ENCODE measurements at places on chromosomes 12 and 14.

- DNase-seq: no peak
Measured at GRCh38 chr12:110545812-110546211, 37.3 kb downstream of the PPTC7 start.

- DNase-seq: no peak
Measured at GRCh38 chr12:130013771-130014484, 110.1 kb upstream of the TMEM132D start.

GRCh38 chr12:123896767-123897166, 75.9 kb downstream of the CCDC92 start:
- DNase-seq: no peak

GRCh38 chr12:2168808-2169207, 116.0 kb downstream of the CACNA1C start:
- DNase-seq: no peak

DNA sequence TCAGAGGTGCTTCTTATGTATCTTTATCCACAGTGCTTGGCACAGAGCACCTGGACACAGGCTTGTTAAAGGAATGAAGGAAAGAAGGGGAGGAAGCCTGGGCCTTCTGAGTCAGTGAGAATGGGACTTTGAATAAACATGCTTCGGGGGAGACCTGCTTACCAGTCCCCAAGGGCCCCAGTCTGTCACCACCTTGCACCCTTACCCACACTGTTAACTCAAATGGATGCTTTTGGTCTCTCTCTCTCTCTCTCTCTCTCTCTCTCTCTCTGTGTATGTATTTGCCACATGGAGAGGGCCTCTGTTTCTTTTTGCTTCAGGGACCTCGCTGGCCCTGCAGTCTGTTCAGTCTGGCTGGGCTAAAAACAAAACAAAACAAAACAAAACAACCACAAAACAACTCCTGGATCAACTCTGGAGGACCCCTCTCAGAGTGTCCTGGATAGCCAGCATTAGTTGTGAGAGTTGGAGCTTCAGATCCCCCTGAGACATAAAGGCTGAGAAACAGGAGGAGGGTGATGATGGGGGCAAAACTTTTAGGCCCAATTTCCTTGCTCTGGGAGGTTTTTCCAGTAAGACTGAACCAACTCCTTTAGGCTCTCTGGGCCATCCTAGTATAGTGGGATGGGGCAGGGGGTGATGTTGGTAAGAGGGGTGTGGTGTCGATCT, 1.9 kb downstream of the KIF5A start:
- no peak for DNase-seq

DNA sequence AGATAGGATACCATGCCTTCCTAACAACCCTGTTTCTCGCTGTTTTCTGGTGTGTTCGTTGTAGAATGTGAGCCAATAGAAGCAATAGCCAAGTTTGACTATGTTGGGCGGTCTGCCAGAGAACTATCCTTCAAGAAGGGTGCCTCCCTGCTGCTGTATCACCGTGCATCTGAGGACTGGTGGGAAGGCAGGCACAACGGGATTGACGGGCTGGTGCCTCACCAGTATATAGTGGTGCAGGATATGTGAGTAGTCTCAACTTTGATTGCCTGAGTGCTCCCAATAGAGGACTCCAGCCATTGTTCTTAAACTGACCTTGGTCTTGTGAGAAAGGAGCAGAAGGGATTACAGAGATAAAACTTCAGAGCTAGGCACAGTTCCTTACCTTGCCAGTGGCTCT, 96.2 kb downstream of the KICS2 start:
- DNase-seq: no peak

- DNase-seq: no peak
Measured at GRCh38 chr12:43291516-43291915, 260.5 kb downstream of the ADAMTS20 start.

DNA sequence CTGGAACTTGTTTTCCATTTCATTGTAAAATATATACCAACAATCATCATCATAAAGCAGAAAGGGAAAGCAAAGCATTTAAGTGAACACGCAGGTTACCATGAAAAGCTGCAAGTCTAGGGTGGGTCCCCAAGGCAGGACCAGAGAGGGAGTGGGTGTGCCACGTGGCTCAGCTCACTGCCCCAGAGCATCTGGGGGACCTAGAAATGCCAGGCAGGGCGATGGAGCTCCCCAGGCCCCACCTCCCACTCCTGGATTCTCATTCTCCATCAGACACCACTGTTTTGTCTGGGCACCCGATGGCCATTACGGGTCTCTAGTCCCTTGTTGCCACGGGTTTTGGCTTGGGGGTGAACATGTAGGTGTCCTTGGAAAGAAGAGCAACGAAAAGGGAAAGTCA, 34.7 kb downstream of the BCL11B start:
- DNase-seq: no peak

DNA sequence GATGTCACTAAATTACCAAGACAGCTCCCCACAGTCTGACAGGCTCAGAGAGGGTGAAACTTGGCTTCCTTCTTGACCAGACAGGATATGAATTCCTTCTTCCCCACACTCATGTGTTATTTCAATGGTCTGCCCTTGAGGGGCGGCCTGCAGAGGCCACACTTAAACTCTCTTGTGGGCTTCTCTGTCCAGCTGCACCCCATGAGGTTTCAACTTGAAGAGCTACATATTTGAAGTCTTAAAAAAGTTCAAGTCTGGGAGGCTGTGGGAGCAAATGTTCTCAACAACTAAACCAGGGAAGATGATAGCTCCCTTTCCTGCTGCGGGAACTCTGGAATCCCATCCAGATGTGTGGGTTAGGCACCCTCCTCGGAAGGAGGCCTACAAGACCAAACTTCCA, 98.3 kb downstream of the TTC7B start:
- DNase-seq: no peak

- no peak for DNase-seq
Measured at GRCh38 chr14:89443042-89443629, 26.1 kb upstream of the FOXN3 start.

GRCh38 chr14:59126714-59127436, 61.6 kb upstream of the DAAM1 start:
- peak; percentile 26 for DNase-seq
